Glutamatergic neuron (in vitro differentiated cells): ENCODE measurements at places on chromosomes 5 and 9.

DNA sequence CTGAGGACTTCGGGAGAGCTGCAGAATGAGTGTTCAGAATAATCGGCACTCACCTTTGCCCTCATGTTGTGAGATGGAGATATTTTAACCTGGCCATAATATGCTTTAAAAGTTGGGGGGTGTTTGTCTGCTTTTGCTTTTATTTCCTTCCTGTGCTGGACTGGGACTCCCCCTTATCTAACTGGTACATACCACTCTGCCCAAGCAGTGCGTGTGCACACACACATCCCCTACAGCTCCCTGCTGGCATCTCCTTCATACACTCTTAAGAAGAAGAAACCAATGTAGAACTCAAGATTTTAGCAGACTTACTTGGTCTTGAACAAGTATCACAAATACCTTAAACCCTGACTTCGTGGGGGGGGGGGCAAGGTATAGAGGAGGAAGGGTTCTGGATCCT, 146.2 kb upstream of the DMRT1 start:
- DNase-seq: no peak

GRCh38 chr5:95969651-95970358, 8.2 kb upstream of the ELL2 start:
- DNase-seq: no peak

DNA sequence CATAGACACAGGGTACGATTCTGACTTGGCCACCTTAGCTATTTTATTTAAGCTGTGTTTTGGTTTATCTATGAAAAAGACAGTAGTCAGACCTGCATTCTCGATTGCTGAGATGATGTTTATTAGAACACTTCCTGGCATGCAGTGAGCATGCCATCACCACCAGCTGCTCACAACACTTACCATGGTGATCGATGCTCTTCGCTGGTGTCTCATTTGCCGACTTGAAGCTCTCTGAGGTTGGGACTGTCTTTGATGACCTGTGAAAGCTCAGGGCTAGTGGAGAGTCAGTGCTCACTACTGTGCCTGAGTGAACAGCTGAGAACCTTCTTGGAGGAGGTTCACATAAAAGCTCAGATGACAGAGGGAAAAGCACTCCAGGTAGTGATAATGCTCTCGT, 4.4 kb upstream of the C9orf153 start:
- no peak for DNase-seq

- DNase-seq: no peak
These were observed 21.0 kb upstream of the RAB14 start for GRCh38 chr9:121222524-121223171.

DNA sequence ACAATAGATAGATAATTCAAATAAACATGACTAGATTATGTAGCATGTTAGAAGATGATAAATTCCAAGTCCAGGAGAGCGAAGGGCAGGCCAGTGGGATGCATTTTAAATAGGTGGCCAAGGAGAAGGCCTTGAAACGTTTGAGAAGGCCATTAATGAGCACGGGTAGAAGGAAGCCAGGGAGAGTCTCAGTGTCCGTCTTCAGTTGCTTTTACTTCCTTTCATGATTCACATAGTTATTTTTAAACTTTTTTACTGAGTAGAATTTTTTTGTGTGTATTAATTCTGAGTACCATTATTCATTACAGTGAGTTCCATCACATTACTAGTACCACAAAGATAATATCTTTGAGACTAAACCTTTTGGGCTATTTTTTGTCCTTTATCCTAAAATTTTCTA, 259.2 kb downstream of the ARRDC3 start:
- no peak for DNase-seq

GRCh38 chr5:113902917-113903660, 389.6 kb downstream of the YTHDC2 start:
- DNase-seq: no peak

DNA sequence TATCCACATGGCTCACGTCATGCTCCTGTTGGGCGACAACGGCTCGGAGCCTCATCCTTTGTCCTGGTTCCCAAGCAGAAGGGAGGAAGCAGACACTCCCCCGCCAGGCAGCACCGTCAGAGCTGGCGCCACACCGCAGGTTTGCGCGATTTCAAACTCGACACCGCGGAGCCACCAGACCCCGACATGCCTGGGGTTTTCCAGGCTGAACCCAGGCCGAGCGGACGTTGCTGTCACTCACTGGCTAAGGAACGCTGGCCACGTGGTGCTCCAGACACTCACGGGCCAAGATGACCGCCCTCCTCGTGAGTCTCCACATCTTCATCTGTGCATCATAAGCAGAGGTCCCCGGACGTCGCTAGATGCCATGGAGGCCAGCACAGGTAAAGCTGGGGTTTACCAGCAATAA, 9.0 kb downstream of the TERT start:
- no peak for DNase-seq

DNA sequence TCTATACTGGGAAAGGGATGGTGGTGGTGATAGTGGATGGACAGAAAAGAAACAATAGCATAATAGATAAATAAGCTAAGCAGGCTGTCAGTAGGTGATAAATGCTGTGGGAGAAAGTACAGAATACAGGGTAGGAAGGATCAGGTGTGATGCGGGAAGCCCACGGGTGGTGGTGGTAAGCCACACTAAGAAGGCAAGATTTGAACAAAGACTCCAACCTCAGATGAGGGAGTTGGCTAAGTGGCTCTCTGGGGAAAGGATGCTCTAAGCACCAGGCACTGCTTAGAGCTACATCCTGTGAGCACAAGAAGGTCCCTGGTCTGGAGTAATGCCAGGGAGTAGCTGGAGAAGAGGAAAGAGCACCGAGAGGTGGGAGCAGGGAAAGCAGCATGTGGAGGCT, 151.6 kb upstream of the KLF9 start:
- DNase-seq: no peak

DNA sequence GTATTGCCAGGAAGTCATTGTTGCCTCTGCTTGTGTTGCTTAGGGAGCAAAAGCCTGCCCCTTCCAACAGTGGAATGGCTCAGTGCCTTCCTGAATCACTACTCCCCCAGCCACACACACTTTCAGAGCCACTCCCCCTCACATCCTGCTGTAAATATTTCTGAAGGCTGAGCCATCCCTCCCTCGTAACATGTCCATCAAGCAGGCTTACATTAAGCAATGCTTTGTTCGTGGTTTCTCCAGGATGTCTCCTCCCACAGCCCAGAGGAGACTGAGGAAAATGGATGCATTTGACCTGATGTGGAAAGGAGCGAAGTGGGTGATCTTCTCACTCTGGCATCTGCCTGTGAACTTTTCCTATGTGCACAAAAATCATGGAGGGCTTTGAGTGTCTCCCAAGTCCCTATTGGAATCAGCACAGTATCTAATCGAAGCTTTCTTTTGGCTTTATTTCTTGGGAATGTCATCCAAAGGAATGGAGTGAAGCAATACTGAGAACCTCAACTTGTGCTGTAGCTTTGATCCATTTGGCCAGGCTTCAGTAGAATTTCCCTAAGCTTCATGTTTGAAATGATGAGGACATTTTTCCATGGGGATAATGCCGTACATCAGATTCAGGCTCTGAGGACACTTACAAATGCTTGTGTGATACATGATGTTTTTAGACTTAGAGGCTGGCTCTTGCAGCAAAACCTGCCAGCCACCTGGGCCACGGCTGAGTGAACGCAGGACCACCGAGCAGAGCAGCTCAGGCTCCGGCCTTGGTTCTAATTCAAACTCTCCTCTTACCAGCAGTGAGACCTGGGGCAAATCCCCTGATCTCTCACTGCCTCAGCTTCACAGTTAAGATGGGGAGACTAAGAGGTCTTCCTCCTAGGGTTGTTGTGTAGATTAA, 389.1 kb downstream of the ENC1 start:
- no peak for DNase-seq

DNA sequence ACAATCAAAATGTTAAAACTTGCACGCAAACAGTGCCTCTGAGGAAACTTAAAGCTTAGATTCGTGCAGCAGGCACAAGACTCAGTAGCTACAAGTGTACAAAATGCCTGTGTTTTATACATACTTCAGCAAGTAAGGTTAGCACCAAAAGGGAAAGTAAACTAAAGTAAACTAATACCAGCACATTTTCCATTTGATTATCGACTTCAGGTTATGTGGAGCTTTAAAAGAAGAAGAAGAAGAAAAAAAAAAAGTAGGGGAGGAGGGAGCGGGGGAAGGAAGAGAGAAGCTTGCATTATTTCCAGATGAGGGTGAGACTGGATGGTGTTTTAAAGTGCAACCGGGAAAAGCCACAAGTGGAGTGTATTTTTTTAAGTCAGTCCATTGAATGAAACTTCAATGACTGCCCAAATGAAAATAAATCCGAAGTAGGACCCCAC, 596 bp upstream of the ADAMTS6 start:
- DNase-seq: no peak

GRCh38 chr5:83741571-83741970, 20.9 kb upstream of the HAPLN1 start:
- no peak for DNase-seq

GRCh38 chr5:159458217-159458711, 128.0 kb upstream of the IL12B start:
- DNase-seq: no peak

- no peak for DNase-seq
These were observed 111.7 kb upstream of the NUDT12 start for GRCh38 chr5:103674251-103674650.

DNA sequence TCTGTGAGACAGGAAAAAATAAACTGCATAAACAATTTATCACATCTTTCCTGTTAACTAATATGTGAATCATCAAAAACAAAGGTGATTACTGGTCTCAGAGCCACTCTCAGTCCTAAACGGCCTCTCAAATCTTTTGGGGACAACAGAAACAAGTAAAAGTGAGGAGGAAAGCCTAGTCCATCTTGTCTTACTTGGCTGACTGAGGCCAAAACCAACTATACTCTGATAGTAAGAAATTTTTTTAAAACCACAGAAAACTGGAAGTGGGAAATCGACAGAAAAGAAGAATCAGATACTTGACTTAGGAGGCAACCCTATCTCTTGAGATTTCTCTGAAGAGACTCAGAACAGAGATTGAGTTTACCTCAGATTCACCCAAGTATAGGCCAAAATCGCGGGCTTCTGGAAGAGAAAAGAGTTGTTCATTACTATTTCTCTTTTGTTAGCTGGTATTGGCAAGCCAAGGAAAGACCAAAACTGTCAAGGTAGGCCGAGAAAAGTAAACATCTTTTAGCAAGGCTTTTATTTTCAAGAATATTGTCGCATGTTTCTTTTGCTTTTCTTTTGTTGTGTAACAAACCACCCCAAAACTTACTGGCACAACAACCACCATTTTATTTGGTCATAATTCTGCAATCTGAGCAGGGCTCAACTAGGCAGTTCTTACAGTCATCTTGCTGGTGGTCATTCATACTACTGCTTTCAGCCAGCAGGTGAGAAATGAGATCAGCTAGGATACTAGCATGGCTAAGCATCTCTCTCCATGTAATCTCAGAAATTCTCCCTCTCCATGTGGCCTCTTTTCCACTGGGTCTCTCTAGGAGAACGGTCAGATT, 46.1 kb downstream of the RFX3 start:
- DNase-seq: no peak

DNA sequence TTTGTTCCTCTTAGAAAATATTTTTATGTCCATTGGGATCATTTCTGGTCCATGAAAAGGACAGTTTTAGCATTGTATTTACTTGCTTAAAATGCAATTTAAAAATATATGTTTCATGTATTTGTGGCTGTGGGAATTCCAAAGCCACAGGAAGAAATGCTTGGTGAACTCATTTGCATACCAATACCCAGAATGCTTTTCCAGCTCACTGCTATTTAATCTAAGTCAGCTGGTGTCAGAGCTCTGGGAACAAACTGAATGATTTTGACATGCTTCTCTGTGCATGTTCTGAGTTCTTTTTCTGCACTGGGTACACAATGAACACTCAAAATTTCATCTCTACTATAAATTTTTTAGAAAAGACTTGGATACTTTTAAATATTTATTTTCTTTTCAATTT, 482.8 kb upstream of the ARRDC3 start:
- DNase-seq: no peak

DNA sequence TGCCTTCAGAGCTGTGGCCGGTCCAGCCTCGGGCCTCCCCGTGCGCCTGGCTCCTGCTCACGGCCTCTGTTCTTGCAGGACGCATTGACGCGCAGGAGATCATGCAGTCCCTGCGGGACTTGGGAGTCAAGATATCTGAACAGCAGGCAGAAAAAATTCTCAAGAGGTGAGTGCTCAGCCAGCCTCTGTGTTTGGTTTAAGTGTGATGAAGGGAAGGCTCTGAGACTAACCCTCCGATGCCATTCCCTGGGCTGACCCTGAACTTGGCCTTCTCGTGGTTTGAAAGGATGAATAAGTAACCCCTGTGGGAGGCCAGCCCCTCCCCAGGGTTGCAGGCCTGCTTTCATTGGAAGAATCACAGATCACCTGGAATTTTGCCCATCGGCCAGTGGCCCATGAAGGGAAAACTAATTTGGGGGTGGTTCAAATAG, 26.3 kb downstream of the PTGES2 start:
- no peak for DNase-seq

GRCh38 chr5:137567226-137567625, 68.1 kb upstream of the SPOCK1 start:
- DNase-seq: no peak

DNA sequence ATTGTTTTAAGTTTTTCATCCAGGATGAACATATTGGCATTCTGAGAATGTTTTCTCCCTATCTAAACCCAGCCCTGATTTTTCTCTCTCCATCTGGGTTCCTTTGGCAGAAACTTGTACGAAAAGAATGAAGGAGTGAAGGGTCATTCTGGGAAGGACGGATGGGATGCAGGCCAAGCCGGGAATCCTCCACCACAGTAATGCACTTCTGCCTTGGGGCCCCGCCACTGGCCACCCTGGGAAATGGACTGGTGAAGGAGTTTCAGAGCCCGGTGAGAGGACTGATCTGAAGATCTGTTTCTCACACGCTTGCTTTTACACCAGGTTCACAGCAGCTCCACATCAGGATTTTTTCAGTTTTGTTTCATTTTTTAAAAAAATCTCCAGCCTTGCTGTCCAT, 554.8 kb downstream of the BNC2 start:
- no peak for DNase-seq

- no peak for DNase-seq
These were observed 30.6 kb upstream of the IL33 start for GRCh38 chr9:6184749-6185645.

- no peak for DNase-seq
These were observed 17.6 kb upstream of the MATR3 start for GRCh38 chr5:139275956-139276355.

- no peak for DNase-seq
These were observed 291.6 kb upstream of the C9orf72 start for GRCh38 chr9:27864644-27865438.

DNA sequence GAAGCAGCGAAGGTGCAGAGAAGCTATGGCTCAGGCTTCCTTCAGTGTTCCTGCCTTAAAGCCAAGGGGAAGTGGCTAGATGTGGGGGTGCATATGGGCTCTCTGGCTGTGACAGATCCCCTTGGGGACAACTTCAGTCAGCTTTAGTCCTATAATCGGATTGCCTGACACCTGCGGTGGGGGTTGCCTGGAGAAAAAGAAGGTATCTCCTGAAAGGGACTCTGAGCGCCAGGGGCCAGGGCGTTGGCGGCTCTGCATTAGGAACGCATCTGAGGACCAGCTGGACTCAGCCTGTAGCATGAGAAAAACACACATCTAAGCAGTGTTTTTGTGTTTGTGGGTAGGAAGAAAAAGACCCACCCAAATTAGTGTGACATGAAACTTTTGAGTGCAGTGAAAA, 84.3 kb upstream of the OTULINL start:
- DNase-seq: no peak
